ENCODE measurements at places on chromosomes 16 and 17.

DNA sequence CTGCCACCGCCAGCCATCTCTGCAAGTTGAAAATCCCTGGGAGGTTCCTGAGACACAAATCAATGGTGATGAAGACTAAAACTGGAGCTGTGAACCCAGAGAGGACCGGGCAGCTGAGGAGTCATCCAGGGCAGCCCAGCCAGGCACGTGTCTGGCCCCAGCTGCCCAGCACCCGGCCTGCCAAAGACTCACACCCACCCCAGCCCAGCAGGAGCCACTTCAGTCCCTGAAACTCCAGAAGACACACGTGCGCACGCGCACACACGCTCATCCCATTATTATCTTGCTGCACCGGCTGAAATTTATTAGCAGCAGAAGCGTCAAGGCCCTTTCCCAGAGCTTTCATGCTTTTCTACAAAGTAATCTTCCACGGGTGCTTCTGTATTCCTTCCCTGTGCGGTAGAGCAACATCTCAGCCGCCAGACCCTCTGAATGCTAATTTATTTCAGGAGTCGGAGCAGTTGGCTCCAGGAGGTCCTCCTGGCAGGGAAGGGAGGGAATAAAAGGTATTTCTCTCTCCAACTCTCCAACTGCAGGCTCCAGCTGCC lies 59.8 kb upstream of the RBFOX3 start:
- DNase-seq = no peak

- DNase-seq = no peak
Observed at GRCh38 chr17:1920948-1921351, 91.1 kb downstream of the RPA1 start.

GRCh38 chr16:23406546-23407240 lies 46.3 kb downstream of the COG7 start:
- no peak for DNase-seq

- no peak for DNase-seq
Observed at GRCh38 chr16:86722970-86723369, 144.6 kb downstream of the FOXL1 start.

DNA sequence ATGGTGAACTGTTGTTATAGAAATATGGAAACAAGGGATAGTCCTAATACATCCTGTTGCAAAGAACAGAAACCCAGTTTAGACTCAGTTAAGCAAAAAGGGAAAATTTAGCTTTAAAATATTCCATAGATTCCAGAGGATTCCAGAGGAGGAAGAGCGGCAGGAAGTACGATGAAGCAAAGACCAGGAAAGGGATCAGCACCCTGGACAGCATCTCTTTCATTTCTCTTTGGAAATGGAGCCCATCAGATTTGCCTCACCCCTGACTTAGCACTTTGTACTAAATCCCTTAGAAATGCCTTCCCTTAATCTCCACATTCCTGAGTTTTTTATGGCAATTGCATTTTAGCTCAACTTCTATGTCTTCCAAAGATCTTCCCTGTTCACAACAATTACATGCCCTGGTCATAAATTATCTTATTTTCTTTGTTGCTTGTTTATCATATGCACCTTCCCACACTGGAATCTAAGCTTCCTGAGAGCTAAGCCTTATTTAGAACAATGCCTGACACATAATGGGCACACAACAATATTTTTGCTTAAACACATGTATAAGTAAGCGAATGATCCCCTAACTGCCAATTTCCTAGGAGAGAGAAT lies 150.0 kb upstream of the RBFOX1 start:
- DNase-seq = peak; percentile 21

DNA sequence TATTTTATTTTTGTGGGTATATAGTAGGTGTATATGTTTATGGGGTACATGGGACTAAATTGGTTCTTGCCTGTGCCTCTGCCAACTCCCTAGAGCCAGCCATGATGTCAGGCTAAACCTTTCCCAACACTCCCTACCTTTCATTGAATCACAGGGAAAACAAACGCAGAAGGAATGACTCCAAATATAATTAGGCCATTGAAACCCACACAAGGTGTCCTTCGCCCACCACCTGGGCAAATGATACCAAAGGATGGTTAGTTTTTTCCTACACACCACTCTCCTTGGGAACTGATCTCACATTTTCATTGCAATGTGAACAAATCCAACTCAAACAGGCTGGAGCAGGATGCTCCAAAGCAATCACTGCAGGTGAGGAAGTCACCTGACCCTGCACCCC lies 27.5 kb downstream of the WSB1 start:
- peak; percentile 30 for DNase-seq

- DNase-seq = no peak
Observed at GRCh38 chr17:43025766-43026537, 921 bp downstream of the RND2 start.

DNA sequence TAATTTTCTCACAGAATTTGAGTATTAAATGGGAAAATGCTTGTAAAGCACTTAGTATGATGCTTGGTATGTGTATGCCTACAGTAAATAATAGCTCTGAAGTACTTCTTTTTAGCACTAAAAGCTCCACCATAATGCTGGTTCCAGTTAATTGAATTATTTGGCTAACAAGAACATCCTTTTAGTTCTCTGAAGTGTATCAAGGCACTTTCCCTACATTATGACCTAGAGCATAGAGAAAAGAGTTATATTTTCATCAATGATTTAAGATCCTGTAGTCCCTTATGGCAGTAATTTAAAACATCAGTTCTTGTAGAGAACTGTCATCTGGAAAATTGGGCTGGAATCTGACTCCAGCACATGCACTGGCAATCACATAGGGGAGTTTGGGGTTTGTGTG lies 21.9 kb upstream of the PHAF1 start:
- no peak for DNase-seq

DNA sequence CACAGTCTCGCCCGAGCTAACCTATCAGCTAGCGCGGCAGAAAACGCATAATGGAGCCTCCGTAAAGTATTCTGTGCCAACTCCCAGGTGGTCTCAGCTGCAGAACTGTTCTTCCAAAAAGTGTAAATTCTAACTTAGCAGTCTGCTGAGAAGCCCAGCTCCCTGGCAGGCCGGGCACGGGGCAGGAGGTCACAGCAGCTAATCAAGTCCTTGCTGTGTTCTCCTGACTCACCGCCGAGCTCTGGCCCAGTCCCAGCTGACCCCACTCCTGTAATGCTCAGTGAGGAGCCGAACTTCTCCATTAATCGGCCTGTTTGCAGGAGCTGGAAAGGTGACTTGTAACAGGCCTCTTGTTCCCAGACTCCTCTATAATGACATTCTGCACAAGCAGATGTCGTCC lies 193.3 kb downstream of the IRX3 start:
- no peak for DNase-seq

DNA sequence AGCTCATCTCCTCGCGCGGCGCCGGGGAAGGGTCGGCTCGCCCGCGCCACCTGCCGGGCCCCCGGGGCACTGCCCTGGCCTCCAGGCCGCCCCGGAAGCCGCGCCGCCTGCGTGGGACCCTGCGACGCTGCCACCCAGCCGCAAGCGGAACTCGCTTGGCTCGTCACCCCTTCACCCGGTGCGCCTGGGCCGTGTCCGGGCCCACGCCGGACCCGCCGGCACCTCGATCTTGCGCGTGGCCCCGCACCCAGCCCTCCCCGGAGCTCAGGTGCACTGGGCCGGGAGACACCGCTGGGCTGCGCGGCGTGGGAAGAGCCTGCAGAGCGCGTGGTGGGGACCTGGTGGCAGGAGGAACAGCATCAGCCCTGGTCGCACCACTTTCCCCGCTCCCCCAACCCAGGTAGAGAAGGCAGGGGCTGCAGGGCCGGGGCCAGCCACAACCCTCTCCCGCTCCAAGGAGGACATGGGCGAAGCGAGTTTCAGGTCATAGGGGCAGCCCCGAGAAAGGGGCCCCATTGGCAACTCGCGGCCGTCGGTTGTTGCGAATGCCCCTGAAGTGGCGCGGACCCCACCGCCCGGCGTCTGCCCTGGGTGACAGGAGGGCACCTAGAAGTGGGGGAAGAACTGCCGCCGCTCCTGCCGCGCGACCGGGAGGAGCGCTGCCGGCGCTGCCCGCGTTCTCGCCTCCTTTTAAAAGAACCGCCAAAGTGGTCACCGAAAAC lies 363 bp upstream of the MIF4GD start:
- peak; percentile 84 for DNase-seq

GRCh38 chr17:82683534-82683933 lies 15.0 kb downstream of the RAB40B start:
- no peak for DNase-seq

GRCh38 chr16:58615280-58615679 lies 14.3 kb downstream of the CNOT1 start:
- DNase-seq = no peak

GRCh38 chr16:69114346-69114975 lies 9.0 kb downstream of the HAS3 start:
- DNase-seq = no peak

- DNase-seq = no peak
Observed at GRCh38 chr16:88374736-88375135, 8.0 kb upstream of the ZNF469 start.

DNA sequence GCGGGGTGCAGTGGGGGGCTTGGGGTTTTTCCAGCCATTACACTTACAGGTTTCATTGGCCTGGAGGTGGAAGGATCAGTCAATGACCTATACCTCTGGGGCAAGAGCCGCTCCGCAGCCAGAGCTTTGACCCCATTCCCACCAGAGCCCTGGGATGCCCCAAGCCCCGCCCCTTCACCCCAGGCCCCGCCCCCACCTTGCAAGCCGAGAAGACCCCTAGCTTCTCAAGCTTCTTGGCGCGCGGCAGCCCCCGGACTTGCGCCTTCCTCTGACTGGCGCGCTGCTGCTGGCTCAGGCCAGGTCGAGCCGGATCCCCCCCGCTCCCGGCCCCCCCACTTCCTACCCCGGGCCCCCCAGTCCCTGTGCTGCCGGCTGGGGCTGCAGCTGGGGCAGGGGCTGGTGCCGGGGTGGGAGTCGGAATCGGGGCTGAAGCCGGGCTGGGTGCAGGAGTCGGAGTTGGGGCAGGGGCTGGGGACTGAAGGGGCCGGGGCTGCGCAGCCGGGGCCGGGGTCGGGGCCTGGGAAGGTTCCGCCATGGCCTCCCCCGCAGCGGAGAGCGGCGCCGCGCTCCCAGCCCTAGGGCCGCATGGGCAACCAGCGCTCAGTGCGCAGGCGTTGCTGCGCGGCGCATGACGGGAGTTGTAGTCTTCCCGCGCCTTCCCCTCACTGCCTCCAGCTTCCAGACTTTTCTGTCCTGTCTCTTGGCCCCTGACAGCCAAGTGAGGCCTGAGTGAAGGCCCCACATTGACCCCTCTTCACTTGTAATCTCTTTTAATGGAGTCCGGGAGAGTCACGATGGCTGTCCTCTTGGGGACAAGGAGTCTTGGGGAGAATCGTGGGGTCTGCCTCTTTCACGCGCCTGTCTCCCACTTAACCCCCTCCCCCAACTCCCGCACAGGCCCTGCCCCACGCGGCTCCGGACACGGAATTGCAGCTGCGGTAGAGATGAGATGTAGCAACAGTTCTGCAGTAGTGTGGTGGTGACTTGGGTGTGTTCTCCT lies at the start of gene KAT2A:
Gene KAT2A (minus strand): TSS at position 598 of the 1,000 bp plus-strand sequence. CDS start 63 bp downstream, at position 535.
- peak; percentile 94 for DNase-seq

DNA sequence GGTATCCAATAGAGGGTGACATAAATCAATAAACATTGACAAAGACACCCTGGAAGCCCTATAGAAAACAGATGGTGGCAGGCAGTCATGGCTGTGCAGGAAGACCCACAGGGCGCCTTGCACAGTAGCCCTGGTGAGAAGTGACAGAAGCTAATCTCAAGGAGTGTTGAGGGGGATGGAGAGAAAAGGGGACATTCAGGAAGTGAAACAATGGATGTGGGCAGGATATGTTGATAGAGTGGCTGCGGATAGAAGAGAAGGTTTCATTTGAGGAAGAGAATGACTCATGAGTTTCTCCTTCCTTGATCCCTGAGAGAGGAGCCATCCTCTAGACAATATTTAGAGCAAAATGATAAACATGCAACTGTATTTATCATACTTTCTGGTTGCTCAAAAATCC lies 468.8 kb upstream of the HSBP1 start:
- no peak for DNase-seq

DNA sequence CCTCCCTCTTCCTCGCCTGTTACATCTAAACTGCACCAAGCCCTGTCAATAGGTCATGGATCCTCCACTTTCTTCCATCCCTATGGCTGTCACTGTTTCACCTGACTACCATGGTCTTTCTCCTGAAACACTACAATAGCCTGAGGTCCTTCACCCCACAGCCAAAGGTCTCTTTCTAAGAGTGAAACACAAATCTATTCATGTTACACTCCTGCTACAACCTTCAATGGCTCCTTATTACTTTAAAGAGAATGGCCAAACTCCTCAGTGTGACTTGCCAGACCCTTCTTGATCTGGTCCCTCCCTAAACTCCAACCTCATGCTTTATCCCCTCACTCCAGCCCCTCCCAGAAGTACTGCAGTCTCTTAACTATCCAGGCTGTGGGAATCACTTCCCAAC lies 618 bp upstream of the PIK3R6 start:
- no peak for DNase-seq

GRCh38 chr17:67246403-67246652 lies 1.3 kb upstream of the HELZ start:
- no peak for DNase-seq

DNA sequence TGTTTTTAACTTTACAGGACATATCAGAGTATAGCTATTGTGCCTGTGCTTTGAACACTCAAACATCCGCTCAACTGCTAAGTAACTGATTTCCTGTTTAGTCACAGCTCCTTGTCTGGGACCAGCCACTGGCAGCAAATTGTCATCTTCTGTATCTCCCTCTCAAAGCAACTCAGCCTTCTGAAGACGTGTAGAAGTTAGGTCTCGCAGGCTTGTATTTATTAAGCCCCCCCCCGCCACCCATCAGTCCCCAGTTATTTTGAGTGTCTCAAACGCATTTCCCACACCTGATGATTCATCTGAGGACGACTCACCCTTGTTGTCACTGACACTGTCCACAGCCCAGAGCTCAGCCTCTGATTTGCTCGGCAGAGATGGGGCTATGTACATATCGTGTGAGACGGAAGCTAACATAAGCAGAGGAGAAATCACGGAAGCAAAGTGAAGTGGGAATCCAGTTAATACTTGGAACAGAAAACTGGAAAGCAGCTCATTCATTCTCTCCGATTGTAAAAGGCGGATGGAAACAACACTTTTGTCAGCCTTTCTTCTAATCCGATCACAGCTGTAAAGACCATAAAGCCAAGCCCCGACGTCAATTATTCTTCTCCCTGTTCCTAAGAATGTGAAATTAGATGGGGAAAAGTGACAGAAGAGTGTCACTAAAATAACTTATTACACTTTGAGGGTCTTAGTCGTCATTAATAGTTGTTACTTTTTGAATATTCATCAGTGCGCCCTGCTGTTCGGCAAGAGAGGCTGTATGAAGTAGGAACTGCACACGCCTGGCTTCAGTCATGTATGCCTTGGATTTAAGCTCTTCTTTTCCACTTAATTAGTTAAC lies 64.2 kb downstream of the PITPNC1 start:
- no peak for DNase-seq

GRCh38 chr17:49076573-49077384 lies 55.8 kb upstream of the B4GALNT2 start:
- DNase-seq = no peak
